ENCODE measurements at places on chromosomes 1 and 21.
A peak's percentile ranks its signal among the peaks of the same experiment; 100 is the strongest.

DNA sequence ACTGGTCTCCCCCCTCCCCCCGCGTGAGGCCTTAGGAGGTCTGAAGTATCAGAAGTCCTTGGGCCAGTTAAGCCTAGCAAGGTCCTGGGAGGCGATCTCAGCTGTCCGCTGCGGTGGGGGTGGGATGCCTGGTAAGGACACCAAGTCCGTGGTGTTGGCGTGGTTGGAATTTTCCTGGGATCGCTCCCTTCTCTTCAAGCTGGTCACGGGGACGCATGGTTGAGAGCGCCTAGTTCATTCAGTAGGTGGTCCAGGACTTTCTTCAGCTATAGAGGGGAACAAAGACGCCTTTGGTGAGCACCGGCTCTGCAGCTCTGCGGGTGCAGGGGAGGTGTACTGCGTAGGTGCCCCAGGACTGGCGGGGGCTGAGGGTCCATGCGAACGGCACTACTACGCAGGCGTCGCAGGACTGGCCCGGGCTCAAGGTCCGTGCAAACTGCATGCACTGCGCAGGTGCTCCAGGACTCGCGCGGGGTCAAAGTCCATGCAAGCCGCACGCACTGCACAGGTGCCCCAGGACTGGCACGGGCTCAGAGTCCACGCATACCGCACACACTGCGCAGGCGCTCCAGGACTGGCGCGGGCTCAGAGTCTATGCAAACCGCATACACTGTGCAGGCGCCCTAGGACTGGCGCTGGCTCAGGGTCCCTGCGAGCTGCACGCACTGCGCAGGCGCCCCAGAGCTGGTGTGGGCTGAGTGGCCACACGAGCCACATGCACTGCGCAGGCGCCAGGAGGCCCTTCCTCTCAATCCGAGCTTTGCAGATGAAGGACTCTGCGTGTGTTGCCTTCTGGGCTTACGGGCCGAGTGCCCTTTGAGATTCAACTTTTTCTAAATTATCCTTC lies 36.6 kb upstream of the HMGN1 start:
- peak; percentile 58 for DNase-seq

- DNase-seq = no peak
Observed at GRCh38 chr1:32536764-32537163, 2.5 kb upstream of the ZBTB8A start.

- DNase-seq = no peak
Observed at GRCh38 chr1:219682788-219683187, 69.9 kb upstream of the ZC3H11B start.

- no peak for DNase-seq
Observed at GRCh38 chr1:150332651-150333290, 11.4 kb downstream of the PRPF3 start.

- DNase-seq = no peak
Observed at GRCh38 chr1:119332622-119333021, 36.0 kb upstream of the HAO2 start.
